ENCODE measurements at places on chromosomes 2 and 18. TPM values are rescaled to one million over a fixed set of nuclear protein-coding genes. Genes with fewer than 3 reads are reported as not detected.

DNA sequence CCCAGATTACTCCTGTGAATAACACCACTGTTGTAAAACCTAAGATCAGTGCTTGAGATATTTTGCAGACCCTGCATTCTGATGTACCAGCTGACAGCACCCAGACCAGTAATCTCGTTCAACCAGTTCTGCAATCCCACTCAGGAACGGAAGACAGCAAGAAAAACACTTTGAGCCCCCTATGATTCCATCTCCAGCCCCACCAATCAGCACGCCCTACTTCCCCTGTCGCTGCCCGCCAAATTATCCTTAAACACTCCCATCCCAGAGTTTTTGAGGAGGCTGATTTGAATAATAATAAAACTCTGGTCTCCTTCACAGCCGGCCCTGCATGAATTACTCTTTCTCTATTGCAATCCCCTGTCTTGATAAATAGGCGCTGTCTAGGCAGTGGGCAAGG lies 173.9 kb upstream of the CDH2 start:
- no peak for DNase-seq

GRCh38 chr2:236161531-236161930 lies 6.7 kb downstream of the GBX2 start:
- no peak for DNase-seq

- no peak for DNase-seq
Observed at GRCh38 chr2:106232638-106233349, 38.7 kb upstream of the UXS1 start.

DNA sequence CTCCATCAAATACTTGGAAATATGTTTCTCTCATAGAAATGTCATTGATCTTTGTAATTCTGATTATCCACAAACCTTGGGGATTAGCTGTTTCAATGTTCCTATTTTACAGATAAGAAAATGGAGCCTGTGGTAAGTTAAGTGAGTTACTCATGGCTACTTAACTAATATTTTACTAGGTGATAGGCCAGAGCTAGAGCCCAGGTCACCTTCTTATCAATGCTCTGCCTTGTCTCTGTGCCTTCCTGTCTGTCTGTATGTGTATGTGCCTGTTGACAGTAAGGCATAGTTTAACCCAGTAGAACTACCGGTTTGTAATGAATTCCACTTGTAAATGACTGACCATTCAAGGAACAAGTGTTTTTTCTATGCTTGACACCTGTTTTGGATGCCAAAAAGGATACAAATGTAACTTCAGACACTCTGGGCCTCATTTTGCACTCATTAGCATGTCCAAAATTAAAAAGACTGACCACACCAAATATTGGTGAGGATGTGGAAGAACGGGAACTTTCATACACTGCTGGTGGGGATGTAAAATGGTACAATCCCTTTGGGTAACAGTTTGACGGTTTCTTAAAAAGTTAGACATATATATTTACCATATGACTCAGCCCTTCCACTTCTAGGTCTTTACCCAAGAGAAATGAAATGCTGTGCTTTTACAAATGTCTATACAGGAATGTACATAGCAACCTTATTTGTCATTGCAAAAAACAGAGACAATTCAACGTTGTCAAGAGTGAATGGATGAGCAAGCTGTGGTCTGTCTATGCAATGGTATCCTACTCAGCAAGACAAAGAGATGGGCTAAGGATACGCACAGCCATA lies 19.6 kb upstream of the IL1A start:
- peak; percentile 53 for DNase-seq

GRCh38 chr2:100405403-100406119 lies 11.9 kb downstream of the CHST10 start:
- no peak for DNase-seq

MAP2 gene
- 9.5 TPM for total RNA-seq

CRYGA gene
- not detected for total RNA-seq

CHST9 gene
- total RNA-seq = 56.9 TPM

HJURP gene
- total RNA-seq = 58.5 TPM

Measured in Calu3 (cell line).